AG04449 (cell line): ENCODE measurements at places on chromosomes 1 and 21.

- no peak for DNase-seq
Measured at GRCh38 chr1:235511470-235512240, 7.4 kb upstream of the B3GALNT2 start.

DNA sequence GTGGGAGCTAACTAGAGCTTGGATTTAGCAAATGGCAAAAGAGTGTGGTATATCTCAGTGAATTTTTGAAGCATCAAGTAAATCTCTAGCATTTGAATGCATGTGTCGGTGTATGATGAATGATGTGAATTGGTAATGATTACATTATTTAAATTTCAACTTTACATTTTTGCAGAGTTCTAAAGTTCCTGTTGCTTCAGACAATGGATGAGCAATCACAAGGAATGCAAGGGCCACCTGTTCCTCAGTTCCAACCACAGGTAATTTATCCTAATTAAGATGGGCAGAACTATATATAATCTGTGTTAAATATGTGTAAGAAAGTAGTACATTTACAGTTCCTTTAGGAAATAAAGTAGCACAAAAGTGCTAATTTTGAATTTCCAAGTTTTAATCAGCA, 75.6 kb downstream of the NEK7 start:
- DNase-seq = no peak

DNA sequence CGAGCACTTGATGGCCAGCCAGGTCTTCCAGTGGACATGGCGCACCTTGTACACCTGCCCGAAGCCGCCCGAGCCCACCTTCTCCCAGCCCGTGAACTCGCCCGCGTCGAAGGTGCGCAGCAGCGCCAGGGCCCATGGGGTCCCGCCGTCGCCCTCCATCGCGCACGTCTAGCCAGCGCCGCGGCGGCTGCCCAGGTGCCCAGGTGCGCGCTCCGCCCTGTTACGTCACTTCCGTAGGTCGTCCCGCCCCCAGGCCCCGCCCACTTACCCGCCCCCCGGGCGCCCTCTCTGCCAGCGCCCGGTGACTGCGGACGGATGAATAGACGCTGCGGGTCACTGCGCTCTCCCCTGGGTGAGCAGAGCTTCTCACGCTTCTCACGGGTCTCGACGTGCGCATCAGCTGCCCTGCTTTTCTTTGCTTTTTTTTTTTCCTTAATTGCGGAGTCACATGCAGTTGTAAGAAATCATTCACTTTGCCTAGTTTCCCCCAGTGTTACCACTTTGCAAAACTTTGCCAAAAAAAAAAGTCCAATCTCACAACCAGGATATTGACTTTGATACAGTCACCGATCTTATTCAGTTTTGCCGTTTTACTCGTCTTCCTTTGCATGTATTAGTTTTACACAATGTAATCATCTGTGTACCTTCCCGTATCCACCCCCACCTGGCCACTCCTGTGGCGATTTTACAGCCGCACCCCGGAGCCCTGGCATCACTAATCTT, at the start of gene RIPK4:
Gene RIPK4, minus strand, starts transcription at position 170 of the 723 bp plus-strand sequence. Its CDS starts 11 bp downstream, at position 159.
- no peak for DNase-seq

GRCh38 chr1:182111496-182111895, 50.0 kb upstream of the ZNF648 start:
- no peak for DNase-seq

DNA sequence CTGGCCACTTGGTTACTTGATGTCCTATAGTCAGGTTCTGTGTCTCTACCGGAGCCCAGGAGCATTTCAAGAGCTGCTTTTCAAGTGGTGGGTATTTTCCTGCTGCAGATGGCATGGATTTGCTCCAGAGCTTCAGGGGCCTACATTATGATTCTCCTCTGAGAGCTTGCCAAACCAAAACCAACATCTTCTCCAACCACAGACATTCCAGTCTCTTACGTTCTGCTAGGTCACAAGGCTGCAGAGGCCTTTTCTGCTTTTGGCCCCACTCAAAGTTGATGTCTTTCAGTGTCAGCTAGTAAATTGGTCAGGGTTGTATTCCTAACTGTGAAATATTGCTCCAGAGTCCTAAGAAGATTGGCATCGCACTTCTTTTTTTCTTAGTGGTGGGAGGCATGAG, 14.7 kb upstream of the AQP10 start:
- no peak for DNase-seq

GRCh38 chr1:162347281-162347680, 29.4 kb downstream of the SPATA46 start:
- no peak for DNase-seq

DNA sequence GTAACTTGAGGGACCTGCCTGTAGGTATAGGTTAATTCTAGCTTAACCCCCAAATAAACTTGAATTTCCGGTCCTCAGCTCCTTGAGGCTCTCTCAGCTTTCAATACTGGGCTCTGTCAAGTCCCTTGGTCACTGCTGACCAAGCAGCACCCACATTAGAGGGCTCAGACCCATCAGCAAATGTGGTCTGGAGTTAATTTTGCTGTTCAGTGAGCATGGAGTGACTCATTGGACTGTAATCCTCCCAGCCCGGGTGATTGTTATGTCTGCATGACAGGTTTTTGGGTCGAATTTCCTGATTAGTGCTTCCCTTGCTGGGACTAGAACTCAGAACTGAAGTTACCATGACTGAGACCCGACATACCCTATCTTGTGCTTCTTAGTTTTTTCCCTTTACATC, 130.6 kb downstream of the URB2 start:
- DNase-seq = peak; percentile 16

DNA sequence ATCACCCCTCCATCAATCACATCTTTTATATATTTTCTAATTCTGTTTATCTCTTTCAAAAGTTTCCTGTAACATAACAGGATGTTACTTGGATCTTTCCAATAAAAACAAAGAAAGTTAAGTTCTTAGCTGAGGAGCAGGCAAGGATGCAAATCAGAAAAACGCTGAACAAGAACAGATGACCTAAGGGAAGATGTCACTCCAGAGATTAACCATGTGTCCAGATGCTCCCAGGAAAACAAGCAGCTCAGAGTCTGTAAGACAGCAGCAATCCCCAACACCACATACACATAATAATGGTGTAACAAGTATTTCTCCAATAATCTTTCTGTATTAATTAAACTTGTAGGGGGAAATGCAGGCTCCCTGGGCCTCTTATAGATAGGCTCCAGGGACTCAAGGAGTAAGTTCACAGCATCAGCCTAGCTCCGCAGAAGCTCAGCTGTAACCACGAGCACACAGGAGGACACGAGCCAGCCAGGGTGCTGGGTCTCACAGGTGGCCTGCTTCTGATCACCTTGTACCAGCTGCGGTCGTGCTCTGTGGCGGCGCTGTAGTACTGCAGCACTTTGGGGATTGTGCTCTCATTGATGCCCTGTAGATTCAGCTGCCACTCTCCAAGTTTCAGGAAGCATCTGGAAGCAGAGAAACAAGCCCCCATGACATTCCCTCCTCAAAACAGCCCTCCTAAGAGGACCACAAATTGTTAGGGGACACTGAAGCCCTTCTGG, 33.1 kb upstream of the EXOSC10 start:
- DNase-seq = no peak

DNA sequence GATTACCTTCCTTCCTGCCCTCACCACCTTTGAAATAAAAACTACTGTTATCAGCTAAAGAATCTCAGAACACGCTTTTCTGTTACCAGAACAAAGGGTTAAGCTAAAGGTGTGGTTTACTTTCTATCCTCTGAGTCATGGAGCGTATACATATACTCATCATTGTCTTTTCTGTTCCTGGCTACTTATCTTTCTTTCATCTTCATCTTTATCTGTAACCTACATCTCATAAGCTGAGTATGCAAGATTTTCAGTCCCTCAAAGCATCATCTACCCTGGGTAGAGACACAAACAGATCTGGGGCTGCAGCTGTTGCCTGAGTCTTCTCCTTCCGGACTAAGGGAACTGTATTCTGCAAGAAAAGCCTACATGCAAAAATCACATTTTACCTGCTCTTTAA, 75.6 kb downstream of the LMO4 start:
- no peak for DNase-seq

- DNase-seq = no peak
Measured at GRCh38 chr1:178241057-178241456, 147.2 kb downstream of the RASAL2 start.

DNA sequence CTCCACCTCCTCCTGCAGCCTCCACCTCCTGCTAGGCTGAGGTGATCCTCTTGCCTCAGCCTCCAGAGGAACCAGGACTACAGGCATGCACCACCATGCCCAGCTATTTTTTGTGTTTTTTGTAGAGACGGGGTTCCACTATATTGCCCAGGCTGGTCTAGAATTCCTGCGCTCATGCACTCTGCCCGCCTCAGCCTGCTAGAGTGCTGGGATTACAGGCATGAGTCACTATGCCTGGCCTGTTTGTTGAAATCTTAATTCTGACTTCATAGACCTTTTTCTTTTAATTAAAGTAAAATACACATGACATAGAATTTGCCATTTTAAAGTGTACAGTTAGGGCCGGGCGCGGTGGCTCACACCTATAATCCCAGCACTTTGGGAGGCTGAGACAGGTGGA, 42.7 kb downstream of the FAAP20 start:
- no peak for DNase-seq

GRCh38 chr21:44049606-44050005, 37.5 kb downstream of the TRAPPC10 start:
- no peak for DNase-seq

DNA sequence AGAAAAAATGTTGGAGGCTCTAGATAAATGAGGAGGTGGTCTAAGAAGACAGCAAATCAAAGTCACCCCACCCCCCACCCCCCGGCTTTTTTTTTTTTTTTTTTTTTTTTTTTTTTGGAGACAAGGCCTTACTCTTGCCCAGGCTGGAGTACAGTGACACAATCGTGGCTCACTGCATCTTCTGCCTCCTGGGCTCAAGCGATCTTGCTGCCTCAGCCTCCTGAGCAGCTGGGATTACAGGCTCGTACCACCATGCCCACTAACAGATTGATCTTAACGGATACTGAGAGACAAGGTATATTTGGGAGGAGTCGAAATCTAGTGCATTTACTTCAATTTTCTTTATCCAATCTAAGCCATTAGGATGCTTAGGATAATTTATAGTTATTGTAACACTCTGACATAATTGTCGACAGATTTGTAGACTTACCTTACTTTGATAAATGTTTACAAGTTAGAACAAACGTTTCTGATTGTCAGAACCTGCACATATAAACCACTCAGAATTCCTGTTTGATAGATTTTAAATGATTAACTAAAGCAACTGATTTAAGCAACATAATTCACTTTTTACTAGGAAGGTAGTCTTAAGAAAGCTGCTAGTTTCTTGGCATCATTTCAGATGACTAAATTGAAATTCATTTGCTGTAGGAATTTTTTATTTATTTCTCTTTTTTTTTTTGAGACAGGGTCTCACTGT, 33.7 kb upstream of the NBL1 start:
- no peak for DNase-seq

DNA sequence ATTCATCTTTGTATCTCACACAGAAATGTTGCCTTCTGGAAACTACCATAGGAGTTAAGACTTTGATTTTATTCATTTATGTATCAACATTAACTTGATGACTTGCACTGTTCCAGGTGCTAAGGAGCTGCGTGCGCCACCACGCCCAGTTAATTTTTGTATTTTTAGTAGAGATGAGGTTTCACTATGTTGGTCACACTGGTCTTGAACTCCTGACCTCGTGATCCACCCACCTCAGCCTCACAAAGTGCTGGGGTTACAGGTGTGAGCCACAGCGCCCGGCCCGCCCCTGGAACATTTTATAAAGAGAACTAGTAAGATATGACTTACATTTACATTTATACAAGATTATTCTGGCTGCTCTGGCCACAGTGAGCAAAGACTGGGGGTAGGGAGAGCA, 252.2 kb downstream of the FAF1 start:
- no peak for DNase-seq

- DNase-seq = no peak
Measured at GRCh38 chr1:205013683-205014367, 29.2 kb upstream of the CNTN2 start.

- no peak for DNase-seq
Measured at GRCh38 chr1:109783436-109783835, 19.7 kb upstream of the EPS8L3 start.

GRCh38 chr1:26799479-26800142, 11.9 kb downstream of the PIGV start:
- DNase-seq = no peak

DNA sequence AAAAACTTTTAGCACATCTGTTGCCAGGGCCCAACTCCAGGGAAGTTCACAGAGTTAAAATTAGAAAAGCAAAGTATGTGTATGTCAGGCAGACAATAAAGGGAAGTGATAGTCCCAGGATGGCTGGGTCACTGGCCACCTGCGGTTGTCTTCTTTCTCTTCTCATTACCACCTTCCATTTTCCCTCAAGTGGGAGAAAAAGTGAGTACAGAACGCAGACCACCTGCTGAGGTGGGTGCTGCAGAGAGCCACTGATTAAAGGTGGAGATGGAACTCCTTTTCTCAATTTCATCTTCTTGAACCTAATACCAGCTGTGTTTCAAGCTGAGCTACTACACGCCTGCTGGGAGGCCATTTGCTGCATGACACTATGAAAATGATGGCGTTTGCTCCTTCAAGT, 88.8 kb upstream of the PDE4B start:
- no peak for DNase-seq

DNA sequence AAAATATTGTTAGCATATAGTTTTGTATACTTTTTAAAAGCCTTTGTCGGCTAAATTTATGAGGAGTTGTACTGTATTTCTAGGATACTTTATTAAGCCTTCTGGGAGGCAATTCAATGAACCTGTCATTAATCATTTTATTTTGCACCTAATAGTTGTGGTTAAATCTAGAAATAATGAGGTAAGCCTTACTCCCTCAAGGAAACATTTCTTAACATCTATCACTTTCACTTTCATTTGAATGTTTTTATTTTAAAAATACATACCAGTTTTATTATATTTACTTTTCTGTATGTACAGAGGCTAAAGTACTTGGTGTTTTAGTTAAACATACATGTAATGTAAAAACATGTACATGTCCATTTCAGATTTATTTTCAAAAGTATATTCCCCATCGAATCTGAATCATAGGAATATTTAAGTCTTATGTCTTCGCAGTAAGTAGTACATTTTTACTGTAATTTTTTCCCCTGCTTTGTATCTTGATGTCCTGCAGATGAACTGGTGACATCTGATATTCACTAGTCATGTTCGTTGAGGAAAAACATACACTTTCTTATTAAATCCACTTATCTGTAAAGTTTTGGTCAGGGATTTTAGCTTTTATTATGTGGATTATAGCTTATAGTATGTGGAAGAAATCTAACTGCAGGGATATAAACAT, 82.8 kb downstream of the DISP1 start:
- no peak for DNase-seq
